ENCODE measurements at places on chromosomes 7 and 10.
A peak's percentile ranks its signal among the peaks of the same experiment; 100 is the strongest.

- DNase-seq = no peak
These were observed 44.7 kb upstream of the TRUB1 start for GRCh38 chr10:114893251-114893650.

DNA sequence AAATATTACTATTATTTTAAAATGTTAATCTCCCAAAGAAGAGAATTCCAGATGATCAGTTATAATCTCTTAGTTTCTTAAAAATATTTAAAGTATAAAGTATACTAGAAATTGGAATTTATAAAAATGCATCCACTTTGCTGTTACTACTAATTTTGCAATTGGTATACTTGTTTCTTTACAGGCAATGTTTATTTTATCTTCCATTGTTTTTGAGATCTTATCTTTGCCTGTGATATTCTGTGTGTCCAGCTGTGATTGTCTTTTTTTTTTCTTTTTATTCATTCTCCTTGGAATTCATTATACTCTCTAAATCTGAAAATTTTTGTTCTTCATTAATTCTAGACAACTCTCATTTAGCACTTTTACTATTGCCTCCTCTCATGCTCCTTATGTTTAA is 652.6 kb downstream of the TNS3 start:
- no peak for DNase-seq

DNA sequence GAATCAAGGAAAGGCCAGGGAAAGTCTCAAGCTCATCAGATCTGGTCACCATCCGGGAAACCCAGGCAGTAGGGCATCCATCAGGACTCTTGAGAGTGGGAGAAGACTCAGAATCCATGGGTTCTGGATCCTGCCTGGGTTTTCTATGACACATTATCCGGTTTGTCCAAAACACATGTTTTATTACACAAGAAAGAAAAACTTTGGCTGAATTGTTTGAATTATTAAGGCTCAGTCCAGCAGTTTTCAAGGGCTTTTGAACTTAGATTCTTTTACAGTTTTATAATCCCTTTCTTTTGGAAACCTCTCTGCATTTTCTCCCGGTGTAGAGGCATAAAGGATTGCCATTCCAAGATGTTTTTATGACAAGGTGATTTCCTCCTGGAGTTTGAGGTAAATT is 528.5 kb upstream of the MGMT start:
- DNase-seq = no peak

DNA sequence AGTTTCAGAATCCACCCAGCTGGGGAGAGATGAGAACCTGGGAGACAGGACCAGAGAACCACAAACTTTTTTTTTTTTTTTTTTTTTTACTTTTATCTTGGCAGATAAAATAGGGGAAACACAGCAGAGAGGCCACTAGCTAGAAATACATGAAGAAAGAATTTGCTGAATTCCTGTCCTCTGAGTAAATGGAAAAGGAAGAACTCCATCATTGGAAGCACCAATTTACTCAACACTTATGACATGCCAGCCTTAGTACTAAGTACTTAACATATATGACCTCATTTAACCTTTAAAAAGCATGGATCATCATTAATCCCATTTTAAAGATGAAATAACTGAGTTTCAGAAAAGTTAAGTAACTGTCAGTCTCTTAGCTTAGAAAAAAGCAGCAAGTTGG is 343.0 kb upstream of the NPSR1 start:
- DNase-seq = no peak

DNA sequence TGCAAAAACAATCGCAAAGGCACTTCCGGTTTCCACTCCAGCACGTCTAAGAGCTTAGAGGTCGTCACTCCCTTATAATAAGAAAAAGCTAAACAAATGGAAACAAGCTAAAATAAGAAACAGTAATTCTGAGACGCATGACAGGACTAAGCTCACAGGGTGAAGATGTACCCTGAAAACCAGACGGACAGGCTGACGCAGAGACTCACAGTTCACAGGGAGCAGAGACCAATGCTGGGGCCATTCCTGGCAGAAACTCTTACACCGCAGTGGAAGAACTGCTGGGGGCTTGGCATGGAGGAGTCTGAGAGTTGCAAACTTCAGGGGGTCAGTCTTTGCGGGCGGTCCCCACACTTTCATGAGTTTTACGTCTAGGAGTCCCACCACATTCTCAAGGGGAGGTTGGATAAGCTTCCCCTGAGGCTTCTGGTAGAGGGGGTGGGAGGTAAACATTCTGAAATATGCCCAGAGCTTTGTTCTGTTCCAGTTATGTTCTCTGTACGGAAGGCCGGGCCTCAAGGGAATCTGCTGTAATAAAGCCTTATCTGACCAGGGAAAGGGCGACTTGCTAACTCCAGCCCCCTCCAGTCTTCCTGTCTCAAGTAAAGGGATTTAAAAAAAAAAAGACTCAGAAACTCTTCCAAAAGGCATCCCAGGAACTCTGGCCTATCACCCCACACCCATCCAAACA is 47.8 kb downstream of the BRI3 start:
- no peak for DNase-seq

DNA sequence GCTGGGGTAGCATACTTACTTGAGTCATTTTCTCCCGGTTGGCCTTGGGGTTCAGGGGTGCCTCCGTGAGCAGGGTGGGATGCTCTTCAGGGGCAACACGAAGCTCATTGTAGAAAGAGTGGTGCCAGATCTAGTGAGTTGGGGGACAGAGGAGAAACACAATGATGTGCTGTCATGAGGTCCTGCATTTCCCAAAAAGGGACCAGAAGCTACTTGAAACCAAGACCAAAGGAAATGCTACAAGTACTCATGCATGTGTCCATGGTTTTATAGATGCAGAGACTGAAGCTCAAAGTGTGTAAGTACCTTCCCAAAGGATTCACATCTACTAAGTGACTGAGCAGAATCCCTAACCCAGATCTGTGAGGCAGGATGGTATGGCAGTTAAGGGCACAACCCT is 8.8 kb downstream of the ACTA2 start:
- DNase-seq = no peak

GRCh38 chr10:13632440-13632839 is 45.7 kb downstream of the PRPF18 start:
- no peak for DNase-seq

GRCh38 chr7:151313857-151314256 is 27.8 kb upstream of the NUB1 start:
- no peak for DNase-seq

DNA sequence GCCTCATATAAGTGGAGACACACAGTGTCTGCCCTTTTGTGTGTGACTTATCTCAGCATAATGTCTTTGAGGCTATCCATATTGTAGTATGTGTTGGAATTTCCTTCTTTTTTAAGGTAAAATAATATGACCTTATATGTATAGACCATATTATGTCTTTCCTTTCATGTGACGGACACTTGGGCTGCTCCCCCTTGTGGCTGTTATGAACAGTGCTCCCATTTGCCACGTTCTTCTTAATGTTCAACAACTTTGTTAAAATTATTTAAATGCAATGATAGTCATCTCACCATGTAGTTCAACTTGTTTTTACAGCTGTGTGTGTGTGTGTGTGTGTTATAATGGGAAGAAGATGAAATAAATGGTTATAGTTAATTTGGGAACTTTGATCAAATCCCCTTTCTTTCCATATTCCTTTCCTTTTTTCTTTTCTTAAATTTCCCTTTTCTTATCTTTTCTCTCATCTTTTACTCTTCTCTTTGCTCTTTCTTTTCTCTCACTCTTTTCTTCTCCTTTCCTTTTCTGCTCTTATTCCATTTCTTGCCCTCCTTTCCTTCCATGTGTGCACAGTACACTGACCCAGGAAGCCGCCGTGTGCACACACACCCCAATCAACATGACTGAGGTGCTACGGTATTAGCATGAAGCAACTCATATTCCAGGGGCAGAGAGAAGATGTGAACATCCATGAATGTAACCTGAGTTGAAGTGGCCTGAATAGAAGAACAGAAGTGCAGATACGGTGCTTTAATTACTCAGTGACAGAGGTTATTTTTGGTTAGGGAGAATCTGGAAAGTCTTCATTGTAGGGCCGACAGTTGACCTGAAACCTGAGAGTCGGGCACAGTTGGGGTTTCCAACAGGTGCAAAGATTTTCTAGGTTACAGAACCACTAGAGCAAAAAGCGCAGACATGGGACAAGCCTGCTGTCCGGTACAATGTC is 596.6 kb downstream of the SDK1 start:
- DNase-seq = no peak

- no peak for DNase-seq
These were observed 993 bp downstream of the PTPRN2 start for GRCh38 chr7:158586499-158587161.

DNA sequence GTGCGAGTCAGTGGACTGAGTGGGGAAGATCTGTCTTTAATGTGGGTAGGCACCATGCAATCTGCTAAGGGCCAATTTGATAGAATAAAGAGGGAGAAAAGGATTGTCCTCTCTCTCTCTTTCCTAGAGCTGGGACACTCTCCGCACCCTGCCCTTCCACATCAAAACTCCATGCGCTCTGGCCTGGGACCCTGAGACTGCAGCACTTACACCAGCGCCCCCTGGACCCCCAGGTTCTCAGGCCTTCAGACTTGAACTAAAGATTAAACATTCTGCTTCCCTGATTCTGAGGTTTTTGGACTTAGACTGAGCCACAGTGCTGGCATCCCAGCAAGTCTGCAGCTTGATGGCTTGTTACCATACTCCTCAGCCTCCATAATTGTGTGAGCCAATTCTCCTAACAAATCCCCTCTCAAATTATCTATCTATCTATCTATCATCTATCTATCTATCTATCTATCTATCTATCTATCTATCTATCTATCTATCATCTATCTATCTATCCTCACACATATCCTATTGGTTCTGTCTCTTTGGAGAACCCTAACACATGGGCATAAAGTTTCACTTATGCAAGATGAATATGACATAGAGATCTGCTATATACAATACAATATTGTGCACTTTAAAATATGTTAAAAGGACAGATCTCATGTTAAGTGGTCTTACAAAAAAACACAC is 22.4 kb upstream of the OR2A5 start:
- DNase-seq = no peak

- DNase-seq = peak; percentile 15
These were observed 26.1 kb upstream of the CCNJ start for GRCh38 chr10:96017191-96017687.

DNA sequence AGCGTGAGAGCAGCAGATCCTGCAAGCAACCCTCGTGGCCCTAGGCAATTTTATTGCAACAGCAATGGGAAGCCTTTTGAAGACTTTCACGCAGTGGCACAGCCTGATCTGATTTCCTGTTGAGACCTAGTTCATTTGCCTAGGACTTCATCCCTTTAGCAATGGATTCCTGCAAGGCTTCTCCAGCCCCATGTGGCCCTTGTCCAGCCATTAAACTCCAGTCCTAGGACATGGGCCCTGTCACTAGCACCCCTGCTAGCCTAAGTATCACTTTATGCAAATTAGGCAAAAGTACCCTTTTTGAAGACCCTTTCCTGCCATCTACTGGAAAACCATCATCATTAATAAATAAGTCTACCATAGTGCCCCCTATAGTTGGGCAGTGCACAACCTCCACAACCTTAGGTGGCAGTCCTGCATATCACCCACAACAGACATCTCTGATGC is 379.4 kb downstream of the GALNT17 start:
- DNase-seq = no peak

- no peak for DNase-seq
These were observed 22.6 kb downstream of the CSGALNACT2 start for GRCh38 chr10:43160921-43161255.

GRCh38 chr7:100360135-100360854 is 2.4 kb downstream of the PILRB start:
- DNase-seq = no peak

- no peak for DNase-seq
These were observed 10.6 kb downstream of the BEND7 start for GRCh38 chr10:13518076-13518692.

DNA sequence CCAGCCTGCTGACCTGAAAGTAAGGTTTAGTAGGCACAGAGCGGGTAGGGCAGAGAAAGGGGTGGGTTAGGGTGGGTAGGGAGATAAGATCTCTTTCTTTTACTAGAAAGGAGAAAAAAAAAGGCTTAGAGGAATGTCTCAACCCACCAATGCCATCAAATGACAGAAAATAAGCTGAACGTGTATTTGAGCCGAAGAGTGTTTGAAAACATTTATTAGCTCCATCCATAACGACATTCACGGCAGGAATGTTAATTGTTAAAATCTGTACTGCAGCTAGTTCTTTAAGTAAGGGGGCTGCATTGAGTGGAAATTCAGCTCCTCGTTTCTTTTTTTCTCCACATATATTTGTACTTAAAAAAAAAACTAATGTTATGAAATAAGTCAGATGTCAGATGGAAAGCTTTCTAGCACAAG is 63.7 kb upstream of the ARID5B start:
- no peak for DNase-seq

GRCh38 chr7:44824894-44825526 is 22.9 kb downstream of the H2AZ2 start:
- DNase-seq = no peak

GRCh38 chr10:15169555-15170401 is 1.3 kb upstream of the NMT2 start:
- no peak for DNase-seq

GRCh38 chr10:51748959-51749358 is 49.6 kb upstream of the CSTF2T start:
- DNase-seq = no peak

DNA sequence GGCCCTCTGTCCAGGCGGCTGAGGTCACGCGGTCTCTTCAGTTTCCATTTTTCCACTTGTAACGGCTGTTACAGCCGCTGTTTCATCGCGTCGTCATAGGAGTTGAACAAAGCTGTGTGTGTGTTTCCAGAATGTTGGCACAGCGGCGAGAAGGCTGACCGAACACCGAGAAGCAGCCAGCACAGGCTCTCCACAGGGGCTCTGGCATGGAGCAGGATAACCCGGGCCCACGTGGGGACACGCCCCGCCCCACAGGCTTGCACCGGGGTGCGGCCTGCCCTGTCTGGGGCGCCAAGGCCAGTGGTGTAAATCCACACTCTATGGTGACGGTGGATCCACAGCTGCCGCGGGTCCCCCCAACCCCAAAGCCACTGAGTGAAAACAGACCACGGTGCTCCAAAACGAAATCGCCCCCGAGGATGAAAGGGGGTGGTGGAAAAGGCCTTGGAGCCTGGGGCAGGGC is 448.2 kb downstream of the DNAJB6 start:
- DNase-seq = no peak

DNA sequence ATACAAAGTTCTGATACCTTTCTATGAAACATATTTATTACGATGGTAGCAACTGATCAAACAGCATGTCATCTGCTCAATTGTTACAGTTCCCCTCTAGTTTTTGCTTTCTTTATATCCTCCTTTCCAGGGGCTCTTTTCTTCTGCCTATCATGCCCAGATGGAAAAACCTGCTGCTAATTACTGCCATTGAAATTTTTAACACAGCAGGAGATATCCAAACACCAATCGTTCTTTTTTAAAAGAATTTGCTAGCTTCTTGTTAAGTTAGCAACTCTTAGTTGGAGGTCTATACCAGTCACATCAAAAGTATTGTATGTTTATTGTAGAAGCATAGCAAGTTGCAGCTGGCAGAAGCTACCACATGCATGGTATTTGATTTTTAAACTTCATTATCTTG is 768.5 kb downstream of the NXPH1 start:
- no peak for DNase-seq

DNA sequence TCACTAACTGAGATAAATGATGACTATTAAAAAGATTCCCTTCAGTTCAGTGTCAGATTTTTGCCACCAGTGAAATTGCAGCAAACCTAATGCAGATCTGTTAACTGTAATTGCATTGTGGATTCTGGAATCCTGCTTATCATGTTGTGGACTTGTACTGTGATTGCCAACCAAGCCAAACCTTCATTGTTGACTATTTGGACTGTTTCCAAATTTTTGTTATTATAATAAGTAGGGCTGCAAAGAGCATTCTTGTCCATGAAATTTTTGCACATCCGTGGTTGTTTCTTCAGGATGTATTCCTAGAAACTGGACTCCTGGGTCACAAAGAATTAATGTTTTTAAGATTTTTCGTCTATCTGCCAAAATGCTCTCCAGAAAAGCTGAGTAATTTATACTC is 281.6 kb upstream of the ZMIZ1 start:
- DNase-seq = no peak

Measured in amniotic stem cell (primary cell).